ENCODE measurements at places on chromosomes 2 and 18.

DNA sequence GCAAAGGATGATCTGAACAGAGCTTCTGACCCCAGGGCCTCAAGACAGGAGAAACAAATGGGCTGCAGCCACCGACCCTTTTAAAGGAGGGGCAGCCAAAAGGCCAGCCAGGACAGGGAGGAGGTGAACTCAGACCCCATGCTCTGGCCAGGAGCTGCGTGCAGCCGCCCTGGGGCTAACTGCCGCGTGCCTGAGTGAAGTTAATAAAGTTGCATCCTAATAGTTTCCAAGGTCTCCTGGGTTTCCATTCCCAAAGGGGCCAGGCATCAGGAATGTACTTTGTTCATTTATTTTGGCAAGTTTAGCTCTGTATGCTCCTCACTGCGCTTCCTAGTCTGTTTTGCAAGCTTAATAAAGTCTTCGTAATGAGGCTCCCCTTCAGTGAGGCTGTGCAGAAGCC lies 60.7 kb downstream of the EN1 start:
- no peak for DNase-seq

GRCh38 chr2:238061315-238062202 lies 758 bp downstream of the SCLY start:
- DNase-seq, result peak; percentile 36

DNA sequence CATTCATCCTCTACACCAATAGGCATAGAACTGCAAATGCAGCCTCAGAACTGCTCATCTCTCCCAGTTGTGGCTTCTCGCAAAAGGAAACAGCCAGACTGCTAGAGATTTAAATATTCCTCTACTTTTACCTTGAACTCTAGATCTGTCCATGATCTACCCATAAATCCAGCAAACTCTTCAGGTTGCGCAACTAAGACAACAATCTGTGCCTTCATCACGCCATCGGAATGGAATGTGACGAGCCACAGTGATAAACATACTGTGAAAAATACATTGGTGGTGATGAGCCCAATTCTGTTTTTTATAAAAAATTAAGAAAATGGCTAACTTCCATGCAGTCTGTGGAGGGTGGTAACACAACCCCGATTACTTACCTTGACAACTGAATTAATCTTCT lies 626.7 kb downstream of the LRRTM4 start:
- no peak for DNase-seq

DNA sequence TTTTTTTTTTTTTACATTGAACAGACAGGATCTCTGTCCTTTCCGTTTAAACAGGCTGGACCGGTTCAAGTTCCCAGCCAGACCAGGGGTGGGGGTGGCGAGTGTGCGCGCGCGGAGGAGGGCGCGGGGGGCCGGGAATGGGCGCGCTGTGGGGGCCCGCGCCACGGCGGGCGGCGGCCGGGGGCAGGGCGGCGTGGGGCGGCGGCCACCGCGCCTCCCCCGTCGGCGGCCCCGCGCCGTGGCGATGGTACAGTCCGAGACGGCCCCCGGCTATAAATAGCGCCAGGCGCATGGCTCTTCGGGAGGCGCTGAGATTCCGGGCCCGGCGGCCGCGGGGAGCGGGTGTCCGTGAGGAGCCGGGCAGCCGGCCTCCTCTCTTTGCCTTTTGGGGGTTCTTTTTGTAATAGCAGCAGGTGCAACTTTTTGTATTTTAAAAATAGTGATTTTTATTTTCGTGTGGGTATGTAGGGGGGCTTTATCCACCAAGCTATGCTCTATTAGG lies 430 bp upstream of the CELF4 start:
- no peak for DNase-seq

DNA sequence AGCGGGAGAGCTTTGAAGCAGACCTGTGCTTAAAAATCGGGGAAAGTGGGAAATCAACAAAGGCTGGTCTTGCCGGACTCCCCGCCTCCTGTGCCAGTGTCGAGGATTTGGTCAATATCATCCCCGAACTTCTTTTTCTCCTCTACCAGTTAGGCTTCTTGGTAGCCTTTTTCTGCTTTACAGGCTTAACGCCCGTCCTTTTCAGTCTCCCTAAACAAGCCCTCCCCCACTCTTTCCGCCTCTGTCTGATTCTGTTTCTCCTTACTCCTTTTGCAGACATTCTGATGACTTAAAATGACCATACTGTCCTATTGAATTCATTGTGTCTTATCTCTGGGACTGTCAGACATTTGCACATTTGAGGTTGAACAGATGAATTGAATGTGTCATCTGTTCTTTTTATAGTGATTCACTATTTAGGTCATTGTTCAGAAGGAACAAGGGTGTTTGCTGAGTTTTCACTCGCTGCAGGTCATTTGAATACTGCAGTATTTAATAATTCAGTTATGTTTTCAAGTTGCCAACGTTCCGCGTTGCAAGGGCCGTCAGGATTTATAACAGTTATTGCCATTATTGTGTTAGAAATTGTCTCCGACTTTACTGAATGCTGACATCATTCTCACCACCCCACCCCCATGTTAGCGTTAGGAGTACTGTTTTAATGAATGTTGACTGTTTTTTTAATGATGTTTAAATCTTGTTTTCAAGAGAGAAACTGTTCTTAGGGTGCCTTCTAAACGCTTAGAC lies 1.1 kb downstream of the ITGAV start:
- DNase-seq, result peak; percentile 44
